ENCODE measurements at places on chromosomes 7 and 10.

- DNase-seq = no peak
These were observed 2.5 kb downstream of the JCAD start for GRCh38 chr10:30056767-30057355.

GRCh38 chr7:104982308-104983075, 31.5 kb upstream of the KMT2E start:
- no peak for DNase-seq

- DNase-seq = no peak
These were observed 26.8 kb upstream of the ZNF467 start for GRCh38 chr7:149800169-149800555.

DNA sequence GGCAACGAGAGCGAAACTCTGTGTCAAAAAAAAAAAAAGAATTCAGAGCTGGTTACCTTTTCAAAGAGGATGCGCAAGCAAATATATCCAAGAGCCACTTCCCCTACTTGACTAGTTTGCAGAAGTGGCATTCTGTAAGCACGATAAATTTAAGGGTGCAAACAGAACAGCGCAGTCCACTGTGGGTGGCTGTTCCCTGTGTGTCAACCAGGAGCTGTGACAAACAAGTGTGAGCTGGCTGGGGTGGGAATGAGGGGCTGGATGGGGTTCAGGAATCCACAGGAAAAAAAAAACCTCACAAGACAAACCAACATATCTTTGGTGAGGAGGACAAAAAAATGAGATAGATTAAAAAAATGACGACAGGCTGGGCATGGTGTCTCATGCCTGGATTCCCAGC, 15.9 kb downstream of the GUSB start:
- no peak for DNase-seq

DNA sequence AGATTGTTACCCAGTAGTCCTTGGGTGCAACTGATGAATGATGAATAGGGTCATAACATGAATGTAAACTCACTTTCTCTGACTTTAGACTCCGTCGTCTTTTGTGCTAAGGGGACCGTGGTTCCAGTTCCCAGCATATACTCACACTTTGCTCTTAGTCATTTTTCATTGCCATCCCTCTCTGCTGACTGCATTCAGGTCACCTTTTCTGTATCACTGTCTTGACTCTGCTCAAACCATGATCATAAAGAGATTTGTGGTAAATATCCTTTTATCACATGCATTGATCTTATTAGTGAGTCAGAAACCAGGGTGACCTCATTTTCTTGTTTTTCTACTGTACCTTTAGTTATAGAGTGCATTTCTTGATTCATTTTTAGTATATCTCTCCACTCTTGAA, 141.1 kb upstream of the AGR3 start:
- no peak for DNase-seq

DNA sequence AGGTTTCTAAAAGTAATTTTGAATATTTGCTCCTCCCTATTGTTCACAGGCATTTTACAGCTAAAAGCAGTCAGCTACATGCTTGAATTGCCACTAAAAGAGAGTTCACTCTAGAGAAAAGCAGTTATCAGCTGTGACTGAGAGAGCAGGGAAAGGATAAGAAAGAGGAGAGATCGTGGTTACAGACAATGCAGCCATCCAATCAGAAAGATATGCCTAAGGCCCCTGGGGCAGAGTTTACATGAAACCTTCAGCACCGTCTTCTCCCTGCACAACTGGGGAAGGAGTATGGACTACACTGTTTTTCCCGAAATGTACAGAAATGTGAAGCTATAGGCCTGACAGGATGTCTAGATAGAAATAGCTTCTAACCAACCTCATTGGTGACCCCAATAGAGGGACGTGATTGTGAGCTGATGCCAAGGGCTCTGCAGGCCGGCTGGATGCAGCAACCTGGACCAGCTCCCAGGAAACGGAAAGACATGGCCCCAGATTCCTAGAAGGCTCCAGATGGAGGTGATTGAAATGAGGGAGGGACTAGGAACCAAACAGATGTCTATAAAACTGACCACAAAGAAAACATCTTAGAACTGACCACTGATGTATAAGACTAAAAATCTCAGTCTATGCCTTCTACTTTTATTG, 3.2 kb upstream of the VSTM4 start:
- no peak for DNase-seq

DNA sequence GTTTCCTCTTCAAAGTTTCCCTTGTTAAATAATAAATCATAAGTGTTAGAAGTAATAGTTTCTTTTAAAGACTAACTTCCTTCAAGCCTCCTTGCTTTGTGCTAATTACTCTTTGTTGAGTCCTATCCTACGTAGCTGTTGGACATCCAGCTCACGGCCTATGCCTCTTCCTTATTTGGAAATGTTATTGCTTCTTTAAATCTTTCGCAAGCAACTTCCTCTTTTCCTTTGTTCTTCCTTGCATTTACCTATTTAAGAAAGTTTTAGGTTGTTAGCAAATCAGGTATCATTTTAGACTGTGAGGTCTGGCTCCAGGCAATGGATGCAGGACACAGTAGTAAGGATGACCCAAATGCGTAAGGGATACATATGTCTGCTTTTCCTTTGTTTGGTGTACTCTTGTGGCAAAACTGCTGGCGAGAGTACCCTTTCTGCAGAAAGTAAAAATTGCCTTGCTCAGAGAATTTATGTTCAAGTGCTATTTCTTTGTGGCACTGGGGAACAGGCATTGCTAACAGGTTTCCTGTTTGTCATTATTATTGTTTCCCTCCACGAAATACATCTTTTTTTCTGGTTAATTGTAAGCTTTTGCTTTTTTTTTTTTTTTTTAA, 110.5 kb downstream of the DYNC2I1 start:
- no peak for DNase-seq

DNA sequence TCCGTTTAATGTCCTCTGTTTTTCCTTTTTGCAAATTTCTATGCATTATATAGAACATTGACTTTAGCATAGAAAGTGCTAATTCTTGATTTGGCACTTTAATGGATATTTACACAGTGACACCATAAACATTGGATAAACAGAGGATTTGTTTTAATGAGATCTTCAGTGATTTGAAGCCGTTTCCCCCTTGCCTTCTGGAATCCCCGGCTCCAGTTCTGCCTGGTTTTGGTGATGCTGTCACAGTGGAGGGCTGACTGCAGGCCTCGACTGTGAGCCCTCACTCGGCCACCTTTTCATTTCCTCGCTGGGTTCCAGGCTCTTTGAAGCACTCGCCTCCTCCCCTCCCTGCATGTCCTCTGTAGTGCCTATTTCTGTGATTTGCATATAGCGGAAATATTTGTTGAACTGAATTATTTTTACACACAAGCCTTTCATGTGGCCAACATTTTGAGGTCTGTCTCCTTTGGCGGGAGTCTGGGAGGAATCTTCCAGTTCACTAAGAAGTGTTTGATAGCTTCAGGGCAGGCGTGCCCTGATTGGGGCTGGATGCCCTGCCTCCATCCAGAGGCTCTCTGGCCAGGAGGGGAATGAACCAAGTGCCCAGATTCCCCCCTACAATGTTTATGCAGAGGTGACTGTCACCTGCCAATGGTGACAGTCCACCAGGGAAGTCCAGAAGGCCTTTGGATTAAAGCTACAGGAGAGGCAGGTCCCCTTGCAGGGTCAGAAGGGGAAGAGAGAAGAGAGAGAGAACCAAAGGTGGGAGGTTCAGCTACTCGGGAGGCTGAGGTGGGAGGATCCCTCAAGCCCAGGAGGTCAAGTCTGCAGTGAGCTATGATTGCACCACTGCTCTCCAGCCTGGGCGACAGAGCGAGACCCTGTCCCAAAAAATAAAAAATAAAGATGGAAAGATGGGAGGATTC, 67.5 kb downstream of the CUX1 start:
- no peak for DNase-seq

DNA sequence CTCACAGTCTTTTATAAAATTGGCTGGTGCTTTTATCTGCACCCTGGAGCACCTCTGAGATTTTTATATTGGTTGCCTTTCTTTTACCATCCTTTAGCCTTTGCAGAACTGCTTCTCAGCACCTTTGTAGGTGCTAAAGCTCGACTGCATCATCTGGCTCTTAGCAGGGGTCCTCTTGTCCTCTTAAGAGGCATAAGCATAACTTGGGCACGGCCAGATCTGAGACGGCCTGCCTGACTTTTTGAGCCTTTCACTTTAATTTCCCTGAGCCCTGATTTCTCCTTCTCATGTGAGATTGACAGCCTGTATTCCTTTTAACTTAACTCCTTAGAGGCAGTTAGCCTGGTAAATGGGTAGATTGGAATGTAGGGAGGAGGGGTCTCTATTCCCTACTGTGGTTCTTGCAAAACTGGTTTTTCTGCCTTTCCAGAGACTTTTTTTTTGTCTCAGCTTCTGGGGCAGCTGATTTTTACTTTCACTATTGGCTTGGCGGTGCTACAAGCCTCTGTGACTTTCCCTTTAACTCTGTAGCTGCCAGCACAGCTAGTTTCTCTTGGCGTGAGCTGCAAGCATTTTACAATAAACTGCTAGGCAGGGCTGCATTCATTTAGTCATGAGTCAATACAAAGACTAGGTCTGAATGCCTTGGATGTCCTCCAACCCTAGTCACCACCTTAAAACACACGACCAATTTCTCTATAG, 24.0 kb downstream of the ZPBP start:
- DNase-seq = peak; percentile 65

GRCh38 chr10:6498771-6499170, 81.3 kb downstream of the PRKCQ start:
- no peak for DNase-seq

- DNase-seq = no peak
These were observed 118.9 kb downstream of the PLXDC2 start for GRCh38 chr10:19935176-19935575.

DNA sequence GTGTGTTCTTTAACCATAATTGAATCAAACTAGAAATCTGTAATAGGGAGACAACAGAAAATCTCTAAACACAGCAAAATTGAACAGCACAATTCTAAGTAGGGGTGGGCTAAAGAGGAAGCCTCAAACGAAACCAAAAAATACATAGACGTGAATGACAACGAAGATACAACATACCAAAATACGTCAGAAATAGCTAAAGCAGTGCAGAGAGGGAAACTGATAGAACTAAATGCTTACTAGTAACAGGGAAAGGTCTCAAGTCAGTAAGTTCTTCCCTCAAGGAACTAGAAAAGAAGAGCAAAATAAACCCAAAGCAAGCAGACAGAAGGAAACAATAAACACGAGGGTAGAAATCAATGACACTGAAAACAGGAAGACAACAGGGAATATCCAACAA, 19.1 kb downstream of the RPP38 start:
- DNase-seq = no peak

DNA sequence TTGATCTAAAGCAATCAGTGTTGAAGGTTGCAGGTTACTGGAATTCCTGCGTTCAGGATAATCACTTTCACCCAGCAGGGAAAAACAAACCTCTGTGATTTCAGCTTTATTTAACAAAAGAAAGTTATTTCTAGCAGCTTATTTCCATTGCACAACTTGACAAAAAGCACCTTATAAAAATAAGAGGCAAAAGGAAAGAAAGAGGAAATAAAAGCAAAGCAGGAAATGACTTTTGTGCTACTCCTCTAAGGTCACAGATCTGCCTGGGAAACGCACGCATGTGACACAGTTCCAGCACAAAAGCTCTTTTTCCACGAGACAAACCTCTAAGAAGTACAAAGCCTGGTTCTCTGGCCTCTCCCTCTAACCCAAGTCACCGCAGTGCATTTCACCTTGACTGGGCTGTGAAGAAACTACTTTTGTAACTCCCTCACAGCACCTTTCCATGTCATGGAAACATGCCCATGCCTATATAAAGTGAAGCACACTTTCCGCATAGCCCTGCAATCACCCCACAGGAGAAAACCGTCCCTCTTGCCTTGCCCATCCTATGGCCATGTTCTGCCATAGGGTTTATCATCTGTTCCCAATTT, 870 bp downstream of the ANK3 start:
- no peak for DNase-seq

DNA sequence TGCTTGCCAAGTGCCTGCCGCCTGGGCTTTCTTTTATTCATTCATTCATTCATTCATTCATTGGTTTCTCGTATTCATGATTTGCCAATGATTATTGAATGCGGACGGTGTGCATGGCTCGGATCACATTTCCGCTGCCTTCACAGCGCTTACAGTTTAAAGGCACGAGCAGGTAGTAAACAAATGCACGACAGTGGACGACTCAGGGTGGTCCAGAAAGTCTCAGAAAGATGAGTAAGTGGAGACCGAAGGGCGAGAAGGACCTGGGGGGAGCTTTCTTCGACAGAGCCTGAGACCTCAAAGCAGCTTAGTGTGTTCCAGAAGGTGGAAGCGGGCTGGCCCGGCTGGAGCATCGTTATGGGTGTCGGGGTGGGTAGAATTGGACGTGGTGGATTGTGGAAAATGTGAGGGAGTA, 506 bp downstream of the MCM10 start:
- no peak for DNase-seq

- peak; percentile 45 for DNase-seq
These were observed 1.3 kb upstream of the CDK14 start for GRCh38 chr7:90594751-90595317.

DNA sequence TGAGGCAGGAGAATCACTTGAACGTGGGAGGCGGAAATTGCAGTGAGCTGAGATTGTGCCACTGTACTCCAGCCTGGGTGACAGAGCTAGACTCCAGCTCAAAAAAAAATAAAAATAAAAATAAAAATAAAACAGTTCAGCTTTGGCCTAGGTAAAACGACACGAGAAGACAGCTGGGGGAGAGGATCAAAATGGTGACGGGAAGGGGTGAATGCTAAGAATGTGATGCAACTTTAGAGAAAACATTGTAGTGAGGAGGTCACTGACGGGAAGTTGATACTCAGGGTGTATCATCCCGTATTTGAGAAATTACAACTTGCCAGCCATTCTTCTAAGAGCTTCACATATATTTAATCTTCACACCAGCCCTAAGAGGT, 1.1 kb downstream of the NDST2 start:
- DNase-seq = no peak

DNA sequence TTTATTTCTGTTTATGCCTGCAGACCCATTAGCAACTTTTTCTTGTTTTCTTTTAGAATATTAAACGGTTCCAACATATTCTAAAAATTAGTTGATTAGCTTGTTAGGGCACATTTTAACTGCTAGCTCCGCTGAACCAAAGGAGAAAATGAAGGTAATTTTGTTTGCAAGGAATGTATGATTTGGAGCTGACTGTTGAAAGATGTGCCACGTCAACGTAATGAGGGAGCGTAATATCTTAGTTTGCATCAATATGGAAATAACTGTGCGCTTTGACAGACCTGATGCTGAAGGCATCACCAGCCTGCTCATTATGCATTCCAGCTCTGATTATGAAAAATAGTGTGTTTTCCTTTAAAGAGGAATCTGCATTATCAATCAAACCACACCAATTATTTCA, 102.0 kb upstream of the CTBP2 start:
- no peak for DNase-seq

DNA sequence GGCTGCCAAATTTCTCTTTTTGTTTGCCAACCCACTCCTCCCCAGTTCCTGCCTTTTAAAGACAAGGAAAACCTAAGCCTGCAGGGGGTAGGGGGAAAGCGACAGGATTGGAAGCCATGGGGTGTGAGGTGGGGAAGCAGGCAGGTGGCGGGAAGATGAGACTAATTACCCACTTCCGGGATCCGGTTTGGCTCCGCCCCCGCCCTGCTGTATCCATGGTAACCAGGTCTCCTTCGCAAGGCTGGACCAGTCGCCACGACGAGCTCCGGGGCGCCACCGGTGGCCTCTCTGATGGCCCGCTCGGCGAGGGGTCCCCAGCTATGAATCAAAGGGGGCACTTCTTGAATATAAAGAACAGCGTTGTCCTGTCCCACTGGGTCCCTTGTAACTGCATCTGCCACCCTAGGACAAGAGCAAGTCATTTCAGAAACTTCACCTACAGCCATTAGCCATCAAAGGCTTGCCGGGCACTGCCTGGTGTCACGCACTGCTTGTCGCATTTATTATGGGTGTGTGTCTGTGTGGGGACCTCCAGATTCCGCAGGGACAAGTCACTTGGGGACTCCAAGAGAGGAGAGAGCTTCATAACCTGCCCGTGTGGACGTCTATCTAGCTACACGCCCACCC, 55.4 kb upstream of the LMTK2 start:
- peak; percentile 8 for DNase-seq

All from left kidney (tissue), 8 donors.